AG04450 (cell line): ENCODE measurements at places on chromosomes 16 and 17. TPM values are rescaled to one million over a fixed set of nuclear protein-coding genes. Genes with fewer than 3 reads are reported as not detected.
A peak's percentile ranks its signal among the peaks of the same experiment; 100 is the strongest.

Gene UTS2R
- not detected in 2 replicates for polyA plus RNA-seq

DNA sequence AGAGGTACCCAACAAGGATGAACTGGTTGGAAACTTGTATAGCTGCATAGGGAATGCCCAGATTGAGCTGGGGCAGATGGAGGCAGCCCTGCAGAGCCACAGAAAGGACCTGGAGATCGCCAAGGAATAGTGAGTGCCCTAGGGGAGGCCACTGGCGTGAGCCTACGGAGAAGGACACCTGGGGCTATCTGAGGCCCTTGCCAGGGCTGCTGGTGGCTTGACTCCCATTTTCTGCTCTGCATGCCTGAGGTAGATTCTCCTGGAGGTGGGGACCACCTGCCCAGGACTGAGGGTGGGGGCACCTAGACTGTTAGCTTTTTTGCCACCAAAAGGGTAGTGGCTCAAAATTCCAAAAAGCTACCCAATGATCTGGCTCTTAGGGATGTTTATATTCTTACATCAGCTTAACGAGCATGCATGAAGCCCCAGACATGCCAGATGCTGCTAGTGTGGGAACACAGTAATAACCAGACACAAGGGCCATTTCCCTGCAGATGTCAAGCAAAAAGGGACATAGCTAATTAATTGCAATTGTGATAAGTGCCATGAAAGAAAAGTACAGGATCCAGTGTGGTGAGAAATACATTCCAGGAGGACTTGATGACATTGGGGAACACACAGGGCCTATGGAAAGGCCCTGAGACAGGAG is 8.8 kb downstream of the ODAD4 start:
- DNase-seq: no peak

- no peak for DNase-seq
Measured at GRCh38 chr17:21297597-21297996, 13.1 kb downstream of the MAP2K3 start.

DNA sequence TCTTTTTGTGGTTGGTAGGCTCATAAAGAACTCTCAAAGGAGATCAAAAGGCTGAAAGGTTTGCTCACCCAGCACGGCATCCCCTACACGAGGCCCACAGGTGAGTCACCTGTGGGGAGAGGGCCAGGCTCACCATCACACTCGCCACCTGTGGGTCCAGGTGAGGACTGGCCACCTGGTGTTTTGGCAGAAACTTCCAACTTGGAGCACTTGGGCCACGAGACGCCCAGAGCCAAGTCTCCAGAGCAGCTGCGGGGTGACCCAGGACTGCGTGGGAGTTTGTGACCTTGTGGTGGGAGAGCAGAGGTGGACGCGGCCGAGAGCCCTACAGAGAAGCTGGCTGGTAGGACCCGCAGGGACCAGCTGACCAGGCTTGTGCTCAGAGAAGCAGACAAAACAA is 11.1 kb downstream of the GNPTG start:
- no peak for DNase-seq

GRCh38 chr17:19897090-19897837 is 29.5 kb upstream of the ULK2 start:
- no peak for DNase-seq

DNA sequence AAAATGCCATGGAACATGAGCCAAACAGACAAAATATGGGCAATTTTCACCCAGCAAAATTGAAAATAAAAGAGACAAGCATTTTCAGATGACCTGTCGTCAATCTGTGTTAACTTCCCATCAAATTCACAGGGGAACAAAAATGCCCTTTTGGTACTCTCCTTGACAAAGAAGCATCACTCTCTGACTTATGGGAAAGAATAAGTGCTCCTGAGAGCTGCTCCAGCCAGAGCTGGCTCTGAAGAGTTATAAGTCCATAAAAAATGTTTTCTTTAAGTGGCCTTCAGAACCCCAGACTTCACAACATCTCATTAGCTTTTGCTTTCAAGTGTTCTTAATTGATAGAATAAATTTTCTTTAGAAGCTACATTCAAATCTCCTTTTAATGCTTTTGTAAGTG is 721.4 kb upstream of the GOT2 start:
- DNase-seq: no peak

DNA sequence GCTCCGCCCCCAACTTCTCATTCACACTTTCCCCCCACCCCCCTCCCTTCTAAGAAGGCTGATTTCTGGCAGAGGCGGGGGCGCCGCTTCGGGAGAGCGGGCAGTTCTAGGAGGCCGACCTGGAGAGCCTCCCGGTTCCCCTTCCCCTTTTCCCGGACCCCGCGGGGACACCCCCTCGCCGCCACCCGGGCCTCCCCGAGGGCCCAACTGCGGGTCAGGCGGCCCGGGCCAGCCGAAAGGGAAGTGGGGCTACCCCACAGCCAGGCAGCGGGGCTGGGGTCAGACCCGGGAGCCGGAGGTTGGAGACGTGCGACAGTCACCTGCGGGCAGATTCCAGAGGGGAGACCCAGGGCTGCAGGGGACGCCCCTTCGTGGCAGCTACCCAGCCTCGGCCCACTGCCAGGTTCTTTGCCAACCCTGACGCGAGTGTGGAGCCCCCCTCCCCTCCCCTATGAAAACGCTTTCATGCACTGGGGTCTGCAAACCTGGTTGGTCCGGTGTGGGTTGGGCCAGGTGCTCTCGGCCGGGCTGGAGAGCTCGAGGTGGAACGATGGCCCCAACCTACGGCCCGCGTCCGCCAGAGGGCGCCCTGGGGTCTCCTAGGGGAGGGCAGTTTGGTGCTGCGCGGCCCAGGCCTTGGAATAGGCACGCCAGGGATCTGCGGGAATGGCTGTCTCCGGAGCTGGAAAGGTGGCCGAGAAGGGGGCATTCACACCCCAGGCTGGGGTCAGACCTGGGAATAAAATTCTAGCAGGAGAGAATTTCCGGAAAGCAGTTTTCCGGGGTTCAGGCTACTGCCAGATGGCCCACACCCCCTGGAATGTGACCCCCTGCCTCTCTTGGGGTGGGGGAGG is 721 bp upstream of the SOCS3 start:
- DNase-seq: peak; percentile 63

Gene TNS4
- polyA plus RNA-seq: 0.07 and 0.10 TPM in 2 replicates

- no peak for DNase-seq
Measured at GRCh38 chr16:1173788-1174451, 21.0 kb downstream of the CACNA1H start.

DNA sequence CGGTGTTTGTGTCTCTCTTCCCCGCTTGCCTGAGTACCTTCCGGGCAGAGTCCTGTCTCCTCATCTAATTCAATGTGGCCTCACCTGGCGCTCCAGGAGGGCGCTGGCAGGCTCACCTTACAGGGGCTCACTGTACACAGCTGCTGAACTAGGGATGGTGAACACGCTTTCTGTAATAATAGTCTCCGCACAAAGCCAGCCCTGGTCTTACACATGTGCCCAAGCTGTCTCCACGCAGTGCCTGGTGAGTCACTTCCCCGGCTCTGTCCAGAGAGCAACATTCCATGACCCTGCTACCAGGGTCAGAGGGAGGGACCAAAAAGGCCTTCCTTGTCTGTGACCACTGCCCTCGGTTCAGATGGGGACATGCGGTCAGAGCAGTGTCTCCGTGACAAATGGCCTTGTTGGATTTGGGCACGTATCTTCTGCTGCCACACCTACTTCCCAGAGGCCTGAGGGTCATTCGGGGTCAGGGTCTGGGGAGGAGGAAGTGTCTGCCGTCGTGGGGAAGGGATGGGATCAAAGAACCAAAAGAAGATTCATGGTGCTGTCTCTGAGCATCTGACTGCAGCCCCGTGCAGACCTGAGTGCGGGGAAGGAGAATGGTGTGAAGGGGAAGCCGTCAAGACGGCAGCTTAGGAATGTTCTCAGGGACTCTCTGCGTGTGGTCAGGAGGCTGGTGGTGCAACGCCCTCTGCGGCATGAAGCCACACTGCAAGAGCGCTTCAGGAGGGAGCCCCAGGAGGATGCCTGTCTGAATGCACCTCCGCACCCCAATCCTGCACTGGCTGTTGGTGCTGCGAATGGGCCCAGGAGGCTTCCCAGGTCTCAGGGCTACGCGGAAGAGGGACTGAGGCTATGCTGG is 68.8 kb downstream of the IL21R start:
- DNase-seq: peak; percentile 10

- no peak for DNase-seq
Measured at GRCh38 chr17:56602292-56603130, 9.0 kb downstream of the NOG start.

DNA sequence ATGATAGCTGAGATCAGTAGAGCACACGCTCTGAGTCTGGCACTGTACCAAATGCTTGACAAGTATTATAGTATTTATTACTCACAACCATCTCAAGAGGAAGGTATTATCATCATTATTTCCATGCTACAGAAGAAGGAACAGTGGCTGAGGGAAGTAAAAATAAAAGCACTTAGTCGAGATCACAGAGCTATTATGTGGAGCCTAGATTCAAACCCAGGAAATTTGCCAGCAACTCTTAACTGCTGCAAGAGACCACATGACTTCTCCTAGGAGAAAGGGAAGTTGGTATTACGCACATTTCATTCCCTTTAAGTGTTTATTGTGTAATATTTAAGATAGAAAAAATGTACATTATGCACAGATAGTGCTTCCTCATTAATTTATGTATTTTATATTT is 1.0 kb upstream of the RHOT1 start:
- peak; percentile 69 for DNase-seq

DNA sequence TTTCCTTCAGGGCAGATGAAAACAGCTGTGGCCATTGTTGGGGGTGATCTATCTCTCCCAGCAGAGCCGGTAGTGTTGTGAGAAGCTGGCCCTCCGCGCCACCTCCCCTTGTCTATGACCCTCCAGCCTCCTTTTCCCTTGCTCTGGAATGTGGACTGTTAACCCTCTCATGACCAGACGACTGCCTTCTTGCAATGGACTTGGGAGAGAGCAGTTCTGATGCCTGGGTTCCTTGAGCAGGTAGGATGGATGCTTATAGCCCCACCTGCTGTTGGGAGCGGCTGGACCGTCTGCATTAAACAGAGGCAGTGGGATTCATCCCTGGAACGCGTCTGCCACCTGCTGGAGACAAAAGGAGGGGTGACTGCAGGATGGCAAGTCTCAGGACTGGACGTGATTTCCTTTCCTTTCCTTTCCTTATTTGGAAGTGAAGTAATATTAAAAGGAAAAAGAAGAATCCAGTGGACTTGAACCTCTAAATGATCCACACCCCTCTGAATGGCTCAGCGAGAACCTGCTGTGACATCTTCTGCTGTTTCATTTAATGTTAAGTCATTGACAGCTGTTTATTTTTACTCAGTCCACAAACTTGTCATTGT is 1.8 kb upstream of the SOST start:
- peak; percentile 86 for DNase-seq

Gene OTOP2
- not detected in 2 replicates for polyA plus RNA-seq

- no peak for DNase-seq
Measured at GRCh38 chr16:2710021-2710710, 9.9 kb downstream of the PRSS27 start.

DNA sequence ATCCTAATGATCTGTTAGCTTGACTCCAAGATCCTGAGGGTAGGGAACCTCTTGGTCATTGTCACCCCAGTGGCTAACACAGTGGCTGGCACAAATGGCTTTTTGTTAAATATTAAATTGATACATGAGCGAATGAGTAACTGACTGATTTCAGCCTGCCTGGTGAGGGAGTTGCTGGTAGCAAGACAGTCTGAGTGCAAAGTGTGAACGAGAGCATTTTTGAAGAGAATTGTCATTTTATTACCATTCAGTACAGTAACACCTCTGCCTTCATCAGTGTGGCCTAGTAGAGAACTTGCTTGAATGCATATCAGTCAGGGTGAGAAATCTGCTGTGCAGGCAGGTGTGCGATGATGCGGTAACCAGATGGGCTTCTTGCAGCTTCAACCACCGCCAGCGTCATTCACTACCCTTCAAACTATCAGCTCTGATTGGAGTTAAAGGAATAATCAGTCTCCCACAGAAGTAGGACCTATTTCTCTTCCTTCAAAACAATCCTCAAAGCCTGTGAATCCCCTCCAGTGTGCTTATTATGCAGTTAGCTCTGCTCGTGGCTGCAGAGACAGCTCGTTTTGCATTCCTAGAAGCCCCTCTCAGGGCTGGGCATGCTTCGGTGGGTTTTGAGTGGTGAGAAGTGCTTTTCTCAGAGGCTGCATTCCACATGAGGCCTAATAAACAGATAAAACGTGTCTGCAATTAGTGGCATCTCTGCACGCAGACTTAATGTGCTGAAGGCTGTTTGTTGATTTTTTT is 29.0 kb downstream of the HEXIM2 start:
- DNase-seq: no peak

- DNase-seq: no peak
Measured at GRCh38 chr17:37051833-37052232, 103.1 kb downstream of the AATF start.

GRCh38 chr17:82822281-82822680 is 17.5 kb downstream of the ZNF750 start:
- no peak for DNase-seq

DNA sequence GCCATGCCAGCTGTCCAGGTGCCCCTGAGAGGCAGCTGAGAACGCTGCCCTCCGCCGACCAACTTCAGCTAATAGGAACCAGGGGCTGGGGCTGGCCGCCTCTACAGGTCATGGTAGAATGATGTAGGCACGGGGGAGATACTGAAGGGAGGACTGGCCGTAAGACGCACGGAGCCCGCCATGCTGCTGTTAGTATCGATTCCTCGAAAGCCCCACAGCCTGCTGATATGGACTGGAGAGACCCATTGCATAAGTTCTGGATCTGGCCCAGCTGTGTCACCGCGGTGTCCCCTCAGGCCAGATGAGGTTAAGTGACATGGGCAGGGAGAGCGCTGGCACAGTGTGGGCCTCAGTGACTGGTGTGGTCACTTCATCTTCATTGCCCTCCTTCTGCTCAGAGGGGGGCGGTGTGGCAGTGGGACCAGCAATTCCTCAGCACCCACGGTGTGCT is 75.6 kb downstream of the AMFR start:
- no peak for DNase-seq

- no peak for DNase-seq
Measured at GRCh38 chr16:81810894-81811538, 31.9 kb downstream of the PLCG2 start.

Gene TNP2
- polyA plus RNA-seq: not detected in 2 replicates

- no peak for DNase-seq
Measured at GRCh38 chr17:66401364-66401763, 99.0 kb downstream of the PRKCA start.
